Aorta (tissue), 5 donors: ENCODE measurements at places on chromosomes 2 and 18. TPM values are rescaled to one million over a fixed set of nuclear protein-coding genes. Genes with fewer than 3 reads are reported as not detected.

CERKL gene
- not detected for total RNA-seq

APCDD1 gene
- total RNA-seq, result 10.9 TPM

C2orf80 gene
- total RNA-seq, result not detected

PLEK gene
- 32.9 TPM for total RNA-seq

ERFE gene
- total RNA-seq, result 0.96 TPM

ITSN2 gene
- total RNA-seq, result 61.1 TPM

PARD6G gene
- total RNA-seq, result 4.1 TPM

RAX gene
- total RNA-seq, result not detected

KLF7 gene
- 90.9 TPM for total RNA-seq

UGT1A4 gene
- not detected for total RNA-seq

PAX3 gene
- total RNA-seq, result not detected

SLC9A2 gene
- not detected for total RNA-seq

CCDC85A gene
- total RNA-seq, result 2.7 TPM

REG3A gene
- total RNA-seq, result 8.3 TPM

BOK gene
- 11.6 TPM for total RNA-seq

IMPA2 gene
- 19.9 TPM for total RNA-seq

ALPG gene
- not detected for total RNA-seq

MPPE1 gene
- 49.8 TPM for total RNA-seq

ARHGEF33 gene
- 3.7 TPM for total RNA-seq

RAB27B gene
- 1.3 TPM for total RNA-seq

RELCH gene
- total RNA-seq, result 40.7 TPM

CELF4 gene
- not detected for total RNA-seq

SALL3 gene
- not detected for total RNA-seq

NGEF gene
- total RNA-seq, result 3.1 TPM

EVX2 gene
- not detected for total RNA-seq

TUBB8B gene
- total RNA-seq, result not detected

IL36RN gene
- not detected for total RNA-seq
